ENCODE measurements at places on chromosomes 7 and 10.

DNA sequence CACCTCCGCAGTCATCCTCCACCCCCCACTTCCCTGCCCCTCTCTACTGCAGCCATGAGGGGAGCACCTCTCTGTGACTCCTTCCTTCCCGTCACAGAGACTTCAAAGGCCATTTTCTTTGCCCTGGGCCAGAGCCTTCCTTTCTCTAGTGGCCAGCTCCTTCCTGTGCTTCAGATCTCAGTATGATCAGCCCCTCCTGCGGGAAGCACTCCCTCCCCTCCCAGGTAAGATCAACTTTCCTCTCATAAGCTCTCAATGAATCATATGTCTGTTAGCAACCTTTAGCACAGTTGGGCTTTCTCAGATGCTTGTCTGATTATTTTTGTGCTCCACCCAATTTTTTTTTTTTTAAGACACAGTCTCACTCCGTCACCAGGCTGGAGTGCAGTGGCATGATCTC is 241.0 kb upstream of the PRSS1 start:
- no peak for DNase-seq

GRCh38 chr10:91520661-91521060 is 110.5 kb downstream of the HECTD2 start:
- DNase-seq, result peak; percentile 89

- no peak for DNase-seq
These were observed 356.4 kb downstream of the GALNT17 start for GRCh38 chr7:71488308-71488707.

- DNase-seq, result peak; percentile 72
These were observed 47.8 kb downstream of the CPEB3 start for GRCh38 chr10:92242910-92243671.

- DNase-seq, result no peak
These were observed 264.6 kb upstream of the BMPER start for GRCh38 chr7:33640741-33641140.

GRCh38 chr7:105877736-105878135 is 1.3 kb upstream of the ATXN7L1 start:
- no peak for DNase-seq

DNA sequence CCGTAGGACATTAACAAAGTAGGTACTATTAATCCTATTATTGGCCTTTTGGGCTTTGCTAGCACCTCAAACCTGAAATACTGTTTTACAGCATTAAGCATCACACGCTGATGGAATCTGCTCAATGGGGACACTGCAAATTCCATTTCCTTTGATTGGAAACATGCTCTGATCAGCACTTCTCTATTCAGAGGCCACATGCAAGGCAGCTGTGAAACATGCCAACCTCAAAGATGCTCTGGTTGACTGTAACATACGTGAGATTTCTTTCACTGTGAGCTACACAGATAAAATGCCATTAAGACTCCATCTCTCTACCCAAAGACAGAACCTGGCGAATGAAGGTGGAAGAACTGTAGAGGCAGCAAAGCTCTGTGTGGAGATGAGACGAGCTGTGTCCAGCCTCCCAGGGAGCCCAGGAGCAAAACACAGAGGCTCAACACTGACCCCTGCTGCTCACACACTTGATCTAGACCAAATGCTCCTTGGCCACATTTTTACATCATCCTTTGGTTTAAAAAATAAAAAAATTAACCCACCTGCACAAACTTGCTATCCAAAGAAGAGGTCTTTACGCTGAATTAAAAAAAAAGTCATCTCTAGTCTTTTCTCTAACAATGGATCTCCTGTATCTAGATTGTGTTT is 8.0 kb downstream of the RSU1 start:
- peak; percentile 56 for DNase-seq

DNA sequence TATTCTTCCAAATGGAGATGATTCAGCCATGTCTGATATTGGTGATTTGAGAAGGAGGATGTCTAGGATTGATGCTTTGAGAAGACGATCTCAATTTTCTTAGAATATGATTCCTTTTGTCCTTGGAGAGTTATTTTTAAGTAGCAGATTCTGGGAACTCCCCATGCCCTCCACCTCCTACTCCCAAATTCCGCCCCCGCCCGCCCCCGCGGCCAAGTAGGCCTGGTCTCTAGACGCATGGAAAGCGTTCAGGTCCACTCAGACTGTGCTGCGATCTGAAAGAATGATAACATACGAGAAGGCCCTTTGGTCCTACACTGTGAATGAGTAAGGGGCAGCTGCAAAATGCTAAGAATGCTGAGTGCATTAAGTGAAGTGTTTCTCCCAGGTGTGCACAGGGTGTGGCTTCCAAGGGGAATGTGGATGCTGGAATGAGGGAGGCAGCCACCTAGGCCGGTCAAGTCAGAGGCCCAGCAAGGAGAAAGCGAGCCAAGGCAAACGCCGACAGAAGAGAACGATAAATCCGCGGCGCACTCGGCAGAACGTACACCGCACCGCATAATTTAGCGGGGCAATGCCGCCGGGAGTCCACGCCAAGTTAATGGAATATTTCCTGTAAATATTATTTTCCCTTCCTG is 142.3 kb downstream of the PRPF18 start:
- DNase-seq, result no peak

DNA sequence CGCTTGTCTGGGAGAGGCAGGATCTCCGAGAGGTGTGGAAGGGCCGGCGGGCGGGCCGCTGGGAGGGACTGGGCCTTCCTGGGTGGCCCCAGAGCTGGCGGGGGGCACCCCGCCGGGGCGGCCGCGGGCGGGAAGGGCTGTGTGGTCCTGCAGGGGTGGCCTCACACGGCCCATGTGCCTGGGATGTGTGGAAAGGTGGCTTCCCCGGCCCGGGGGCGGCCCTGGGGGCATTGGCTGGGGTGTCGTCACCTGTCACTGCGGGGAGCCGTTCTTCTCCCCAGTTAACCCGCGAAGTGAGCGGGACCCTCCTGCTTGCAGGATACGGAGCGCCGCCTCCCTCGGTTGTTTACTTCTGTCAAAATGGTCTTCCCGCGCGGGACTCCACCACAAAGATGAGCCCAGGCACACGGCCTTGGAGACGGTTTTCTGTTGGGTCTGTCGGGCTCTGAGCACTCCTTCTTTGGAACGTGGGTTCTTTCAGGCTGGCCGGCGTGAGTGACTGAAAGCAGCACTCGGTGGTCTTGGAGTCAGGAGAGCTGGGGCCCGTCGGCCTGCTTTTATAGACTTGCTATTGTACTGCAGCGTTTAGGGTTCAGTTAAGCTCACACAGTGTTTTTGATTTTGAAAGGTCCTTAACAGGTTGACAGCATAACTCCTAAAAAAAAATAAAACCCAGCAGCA is 700 bp downstream of the SMC3 start:
- DNase-seq, result peak; percentile 46

- DNase-seq, result no peak
These were observed 151.5 kb upstream of the FAM3C start for GRCh38 chr7:121547544-121548092.

DNA sequence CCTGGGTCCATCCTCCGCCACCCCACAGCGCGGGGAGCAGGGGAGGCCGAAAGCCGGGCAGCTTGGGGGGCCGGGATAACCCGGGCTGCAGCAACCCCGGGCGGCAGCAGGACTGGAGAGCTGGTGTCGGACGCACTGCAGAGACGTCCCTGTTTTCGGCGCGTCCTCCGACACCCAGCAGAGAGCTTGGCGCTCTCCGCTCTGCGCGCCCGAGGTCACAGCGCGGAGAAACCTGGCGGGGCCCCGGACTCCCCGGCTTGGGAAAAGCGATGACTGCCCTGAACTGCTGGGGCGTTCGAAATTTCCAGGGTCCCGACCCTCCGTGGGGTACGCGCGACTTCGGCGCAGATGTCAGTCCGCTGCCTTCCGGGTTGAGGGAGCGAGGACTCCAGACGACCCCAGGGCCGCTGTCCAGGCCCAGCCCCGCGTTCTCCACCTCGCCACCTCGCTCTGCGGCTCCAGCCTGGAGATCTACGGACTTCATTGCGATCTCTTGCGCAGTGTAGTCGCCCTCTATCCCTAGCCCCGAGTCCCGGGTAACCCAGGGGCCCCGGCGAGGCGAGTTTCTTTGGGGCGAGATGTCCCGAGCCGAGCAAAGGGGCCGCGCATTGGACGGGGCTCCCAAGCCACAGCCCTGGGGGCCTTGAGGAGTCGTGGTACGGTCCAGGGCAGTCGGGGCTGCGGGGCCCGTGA is 617 bp upstream of the FOXI2 start:
- DNase-seq, result no peak

GRCh38 chr10:12022580-12023257 is 19.9 kb downstream of the UPF2 start:
- DNase-seq, result no peak

DNA sequence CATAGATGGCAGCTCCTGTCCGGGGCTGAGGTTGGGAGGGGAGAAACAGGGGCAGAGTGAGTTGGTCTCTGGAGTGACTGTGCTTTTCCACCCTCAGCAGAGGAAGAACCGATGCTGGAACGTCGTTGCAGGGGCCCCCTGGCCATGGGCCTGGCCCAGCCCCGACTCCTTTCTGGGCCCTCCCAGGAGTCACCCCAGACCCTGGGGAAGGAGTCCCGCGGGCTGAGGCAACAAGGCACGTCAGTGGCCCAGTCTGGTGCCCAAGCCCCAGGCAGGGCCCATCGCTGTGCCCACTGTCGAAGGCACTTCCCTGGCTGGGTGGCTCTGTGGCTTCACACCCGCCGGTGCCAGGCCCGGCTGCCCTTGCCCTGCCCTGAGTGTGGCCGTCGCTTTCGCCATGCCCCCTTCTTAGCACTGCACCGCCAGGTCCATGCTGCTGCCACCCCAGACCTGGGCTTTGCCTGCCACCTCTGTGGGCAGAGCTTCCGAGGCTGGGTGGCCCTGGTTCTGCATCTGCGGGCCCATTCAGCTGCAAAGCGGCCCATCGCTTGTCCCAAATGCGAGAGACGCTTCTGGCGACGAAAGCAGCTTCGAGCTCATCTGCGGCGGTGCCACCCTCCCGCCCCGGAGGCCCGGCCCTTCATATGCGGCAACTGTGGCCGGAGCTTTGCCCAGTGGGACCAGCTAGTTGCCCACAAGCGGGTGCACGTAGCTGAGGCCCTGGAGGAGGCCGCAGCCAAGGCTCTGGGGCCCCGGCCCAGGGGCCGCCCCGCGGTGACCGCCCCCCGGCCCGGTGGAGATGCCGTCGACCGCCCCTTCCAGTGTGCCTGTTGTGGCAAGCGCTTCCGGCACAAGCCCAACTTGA is 2.7 kb downstream of the REPIN1 start:
- no peak for DNase-seq

DNA sequence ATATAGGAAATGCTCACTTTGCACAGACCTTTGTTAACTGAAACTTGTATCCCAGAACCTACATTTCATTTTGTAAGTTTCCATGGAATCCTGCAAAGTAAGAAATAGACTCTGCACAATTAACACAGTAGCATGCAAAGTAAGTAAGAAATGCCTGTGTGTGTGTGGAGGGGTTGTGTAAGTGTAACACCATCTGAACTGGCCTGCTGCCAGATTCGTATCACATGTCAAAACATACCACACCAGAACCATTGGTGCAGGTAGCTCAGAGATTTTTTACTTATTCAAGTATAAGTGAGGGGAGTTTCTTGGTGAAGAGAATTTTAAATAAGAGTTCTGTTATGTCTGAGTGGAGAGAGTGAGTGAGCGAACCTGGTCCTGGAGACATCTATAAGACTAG is 17.9 kb upstream of the DDX21 start:
- DNase-seq, result peak; percentile 32

DNA sequence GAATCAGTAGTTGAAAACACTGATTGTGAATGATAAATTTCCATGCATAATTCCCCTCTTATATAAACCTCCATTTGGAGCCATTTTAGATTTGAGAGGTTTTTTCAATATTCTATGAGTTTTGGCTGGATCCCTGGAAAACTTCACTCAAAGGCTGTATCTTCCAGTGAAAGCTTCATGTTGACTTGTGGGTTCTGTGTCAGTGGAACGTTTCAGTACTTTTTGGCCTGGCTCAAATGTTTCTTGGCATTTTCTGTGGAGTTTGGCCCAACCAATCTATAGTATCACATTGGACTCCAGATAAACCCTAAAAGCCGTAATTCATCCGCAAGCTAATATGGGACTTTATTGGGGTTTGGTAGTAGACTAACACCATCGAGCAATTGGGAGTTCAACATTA is 172.6 kb upstream of the PRPS1L1 start:
- no peak for DNase-seq

DNA sequence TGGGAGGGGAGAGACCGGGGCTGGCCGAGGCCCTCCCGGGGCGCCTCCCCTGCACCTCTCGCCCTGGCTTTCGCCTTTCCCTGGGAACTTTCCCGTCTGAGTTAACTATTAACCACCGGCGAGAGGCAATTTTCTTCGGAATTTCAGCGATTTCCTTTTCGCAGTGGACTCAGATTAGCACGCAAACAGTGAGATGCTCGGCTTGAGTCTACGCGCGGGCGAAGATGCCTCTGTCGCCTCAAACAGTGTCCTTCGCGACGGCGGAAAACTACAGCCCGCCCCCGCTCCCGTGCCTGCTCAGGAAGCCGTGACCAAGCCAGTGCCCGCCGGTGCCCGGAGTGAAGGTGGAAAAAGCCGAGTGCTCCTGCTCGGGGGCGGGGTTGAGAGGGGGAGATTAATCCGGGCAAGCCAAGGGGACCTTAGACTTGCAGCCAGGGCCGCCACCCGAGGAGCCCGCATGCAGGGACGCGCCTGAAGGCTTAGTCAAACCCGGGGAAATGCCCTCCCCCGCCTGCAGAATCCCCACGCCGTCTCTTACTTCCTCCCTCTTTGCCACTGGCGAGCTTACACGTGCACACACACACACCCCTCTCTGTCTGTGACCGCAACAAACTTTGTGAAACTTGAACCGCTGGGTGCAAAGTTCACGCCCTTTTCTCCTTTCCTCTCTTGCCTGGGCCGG is 14.5 kb upstream of the PAX2 start:
- DNase-seq, result no peak

DNA sequence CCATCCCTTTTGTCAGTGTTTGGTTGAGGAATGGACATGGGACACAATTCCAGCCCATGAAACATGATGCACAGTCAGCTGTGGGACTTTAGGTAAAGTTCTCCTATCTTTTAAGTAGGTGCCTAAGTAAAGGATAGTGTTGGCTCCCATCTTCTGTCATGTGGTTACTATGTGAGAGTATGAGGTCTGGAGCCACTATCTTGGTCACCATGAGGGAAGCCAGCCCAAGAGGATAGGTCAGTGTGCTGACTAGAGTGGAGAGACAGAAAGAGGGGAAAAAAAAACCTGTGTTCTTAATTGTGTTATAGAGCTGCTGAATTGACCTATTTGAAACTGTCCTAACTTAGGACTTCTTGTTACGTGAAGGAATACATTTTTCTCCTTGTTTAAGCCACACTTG is 89.7 kb upstream of the NAMPT start:
- DNase-seq, result no peak

DNA sequence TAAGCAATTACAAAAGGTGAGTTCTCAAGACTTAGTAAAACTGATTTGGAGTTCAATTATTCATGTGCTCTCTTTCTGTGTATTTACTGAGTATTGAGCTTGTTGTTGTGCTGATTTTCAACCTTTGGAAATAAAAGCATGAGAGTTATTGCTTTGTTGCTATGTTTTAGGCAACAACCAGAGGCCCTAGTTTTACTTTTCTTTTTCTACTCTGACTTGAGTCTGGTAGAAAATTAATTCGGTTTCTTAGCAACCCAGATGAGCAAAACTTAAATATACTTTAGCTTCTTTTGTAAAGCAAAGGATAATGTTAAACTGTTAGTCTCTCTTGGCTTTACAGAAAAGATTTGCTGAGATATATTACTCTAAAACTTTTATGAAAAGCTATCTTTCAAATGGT is 66.4 kb upstream of the SCIN start:
- no peak for DNase-seq

- DNase-seq, result peak; percentile 37
These were observed 32.8 kb downstream of the TMEM130 start for GRCh38 chr7:98836811-98837629.

GRCh38 chr7:106346678-106347217 is 62.0 kb upstream of the NAMPT start:
- no peak for DNase-seq

Data from body of pancreas (tissue), 4 donors.